ENCODE measurements at places on chromosomes 12 and 14. TPM values are rescaled to one million over a fixed set of nuclear protein-coding genes. Genes with fewer than 3 reads are reported as not detected.

The GPR65 gene
- polyA plus RNA-seq: under 0.01 TPM

- peaks cover 2% of the 10 kb centered on the region for H3K4me1 ChIP-seq
- H3K36me3 ChIP-seq: no peaks in the 10 kb centered on the region
- DNase-seq: peak; percentile 91
- peak within 1 kb of the TSS; percentile 11 for H3K27ac ChIP-seq
These were observed at the start of gene B4GALNT1 for GRCh38 chr12:57632958-57633840. B4GALNT1 (minus strand) TSS chr12:57633201; CDS start chr12:57632132, 1,069 bp downstream.

GRCh38 chr14:102915292-102916110 lies 7.0 kb upstream of the AMN start:
- H3K4me3 ChIP-seq: no peak overlapping the region
- H3K36me3 ChIP-seq: no peaks in the 10 kb centered on the region
- H3K27ac ChIP-seq: no peak overlapping the region
- no peaks in the 10 kb centered on the region for H3K27me3 ChIP-seq

The KRT76 gene
- polyA plus RNA-seq: not detected

DNA sequence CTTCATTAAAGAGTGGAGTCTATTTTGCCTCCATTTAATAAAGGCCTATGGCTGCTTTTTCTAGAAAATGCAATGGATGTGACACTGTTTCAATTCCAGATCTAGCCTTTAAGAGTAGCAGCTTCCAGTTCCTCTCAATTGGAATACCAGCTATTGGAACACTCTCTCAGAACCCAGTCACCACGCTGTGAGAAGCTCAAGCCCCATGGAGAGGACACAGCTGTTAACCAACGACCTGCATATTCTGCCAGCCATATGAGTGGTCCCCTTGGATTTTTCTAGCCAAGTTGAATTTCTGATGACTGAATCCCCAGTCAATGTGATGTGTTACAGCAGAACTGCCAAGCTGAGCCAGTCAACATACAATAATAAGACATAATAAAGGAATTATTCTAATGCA lies 131.8 kb downstream of the TMTC3 start:
- no peak overlapping the region for H3K4me3 ChIP-seq
- H3K4me1 ChIP-seq: no peaks in the 10 kb centered on the region
- H3K36me3 ChIP-seq: no peaks in the 10 kb centered on the region

DNA sequence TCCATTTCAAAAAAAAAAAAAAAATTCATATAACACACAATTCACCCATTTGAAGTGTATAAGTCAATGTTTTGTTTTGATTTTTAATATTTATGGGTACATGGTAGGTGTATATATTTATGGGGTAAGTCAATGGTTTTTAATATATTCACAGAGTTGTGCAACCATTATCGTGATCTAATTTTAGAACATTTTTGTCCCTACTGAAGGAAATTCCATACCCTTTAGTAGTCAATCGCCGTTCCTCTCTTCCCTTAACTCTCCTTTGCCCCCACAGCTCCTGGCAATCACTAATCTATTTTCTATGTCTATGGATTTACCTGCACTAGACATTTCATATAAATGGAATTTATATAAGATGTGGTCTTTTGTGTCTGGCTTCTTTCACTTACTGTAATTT lies 92.8 kb downstream of the TRAFD1 start:
- peaks cover 21% of the 10 kb centered on the region for H3K36me3 ChIP-seq
- H3K4me1 ChIP-seq: no peaks in the 10 kb centered on the region

DNA sequence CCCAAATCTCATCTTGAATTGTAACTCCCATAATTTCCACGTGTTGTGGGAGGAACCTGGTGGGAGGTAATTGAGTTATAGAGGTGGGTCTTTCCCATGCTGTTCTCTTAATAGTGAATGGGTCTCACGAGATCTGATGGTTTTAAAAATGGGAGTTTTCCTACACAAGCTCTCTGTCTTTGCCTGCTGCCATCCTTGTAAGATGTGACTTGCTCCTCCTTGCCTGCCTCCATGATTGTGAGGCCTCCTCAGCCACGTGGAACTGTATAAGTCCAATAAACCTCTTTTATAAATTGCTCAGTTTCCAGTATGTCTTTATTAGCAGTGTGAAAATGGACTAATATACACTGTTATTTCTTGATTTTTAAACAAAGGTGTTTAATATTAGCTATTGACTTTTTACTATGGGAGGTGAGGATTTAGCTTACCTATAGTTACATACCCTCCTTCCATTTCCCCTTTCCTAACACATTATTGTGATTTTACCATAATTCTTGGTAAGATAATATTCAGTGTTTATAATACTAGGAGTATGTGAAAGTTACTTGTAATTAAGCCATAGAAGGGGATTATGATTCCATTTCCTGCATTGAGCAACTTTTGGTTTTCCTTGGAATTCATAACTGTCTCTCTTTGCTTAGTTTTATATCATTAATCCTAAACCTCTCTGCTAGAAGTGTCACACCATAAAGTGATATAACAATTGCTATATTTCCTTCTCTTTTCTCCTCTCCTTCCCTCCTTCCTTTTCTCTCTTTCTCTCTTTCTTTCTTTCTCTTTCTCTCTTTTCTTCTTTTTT lies 151.0 kb upstream of the KRAS start:
- no peak overlapping the region for H3K4me3 ChIP-seq
- no peaks in the 10 kb centered on the region for H3K4me1 ChIP-seq
- no peak for DNase-seq
- H3K36me3 ChIP-seq: no peaks in the 10 kb centered on the region
- no peaks in the 10 kb centered on the region for H3K27me3 ChIP-seq

GRCh38 chr12:130787445-130788410 lies 51.3 kb downstream of the STX2 start:
- no peaks in the 10 kb centered on the region for H3K4me1 ChIP-seq
- DNase-seq: no peak
- H3K4me3 ChIP-seq: no peak overlapping the region
- no peak overlapping the region for H3K27ac ChIP-seq
- H3K27me3 ChIP-seq: no peaks in the 10 kb centered on the region

- H3K4me3 ChIP-seq: no peak overlapping the region
These were observed 172.7 kb downstream of the FOXA1 start for GRCh38 chr14:37422319-37422718.

DNA sequence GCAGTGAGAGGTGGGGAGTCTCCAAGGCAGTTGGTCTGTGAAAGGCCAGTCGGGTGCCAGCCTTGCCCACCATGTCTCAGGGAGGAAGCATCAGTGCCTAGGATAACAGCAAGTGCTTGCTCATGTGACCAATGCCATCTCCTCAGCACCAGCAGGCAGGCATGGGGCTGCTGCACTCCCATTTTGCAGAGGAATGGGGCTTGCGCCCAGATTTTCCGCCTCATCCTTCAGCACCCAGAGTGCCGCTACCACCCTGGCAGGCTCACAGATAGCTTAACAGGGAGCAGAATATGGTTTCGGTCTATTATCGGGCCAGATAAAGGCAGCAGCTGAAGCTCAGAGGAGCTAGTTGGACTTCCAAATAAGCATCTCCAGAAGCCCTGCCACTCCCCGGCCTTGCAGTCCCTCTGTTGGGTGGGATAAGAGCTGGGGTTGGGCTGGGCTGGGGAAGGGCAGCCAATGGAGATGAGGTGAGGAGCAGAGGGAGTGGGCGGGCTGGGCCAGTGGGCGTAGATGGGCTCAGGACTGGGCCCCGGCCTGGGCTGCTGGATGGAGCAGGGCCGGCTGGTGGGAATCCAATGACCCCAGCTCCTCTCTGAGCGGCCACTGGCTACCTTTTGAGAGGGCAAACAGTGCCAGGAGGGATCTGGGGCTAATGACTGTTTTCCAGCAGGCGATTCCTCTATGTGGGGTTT lies 8.4 kb upstream of the KRT80 start:
- DNase-seq: peak; percentile 89
- no peaks in the 10 kb centered on the region for H3K27me3 ChIP-seq
- no peak overlapping the region for H3K4me3 ChIP-seq

The PLEKHD1 gene
- 0.05 TPM for polyA plus RNA-seq

The HCAR1 gene
- not detected for polyA plus RNA-seq

The KRT83 gene
- not detected for polyA plus RNA-seq

DNA sequence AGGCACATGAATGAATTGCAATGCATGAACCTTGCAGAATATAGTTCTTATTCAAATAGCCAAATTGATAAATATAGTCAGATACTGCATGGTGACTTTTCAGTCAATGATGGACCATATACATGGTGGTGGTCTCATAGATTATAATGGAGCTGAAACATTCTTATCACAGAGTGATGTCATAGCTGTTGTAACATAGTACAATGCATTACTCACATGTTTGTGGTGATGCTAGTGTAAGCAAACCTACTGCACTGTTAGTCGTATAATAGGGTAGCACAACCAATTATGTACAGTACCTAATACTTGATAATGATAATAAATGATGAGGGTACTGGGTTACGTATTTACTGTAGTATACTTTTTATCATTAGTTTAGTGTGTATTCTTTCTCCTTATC lies 280.3 kb downstream of the BCAT1 start:
- no peak for DNase-seq
- no peak overlapping the region for H3K27ac ChIP-seq
- no peak overlapping the region for H3K4me3 ChIP-seq

DNA sequence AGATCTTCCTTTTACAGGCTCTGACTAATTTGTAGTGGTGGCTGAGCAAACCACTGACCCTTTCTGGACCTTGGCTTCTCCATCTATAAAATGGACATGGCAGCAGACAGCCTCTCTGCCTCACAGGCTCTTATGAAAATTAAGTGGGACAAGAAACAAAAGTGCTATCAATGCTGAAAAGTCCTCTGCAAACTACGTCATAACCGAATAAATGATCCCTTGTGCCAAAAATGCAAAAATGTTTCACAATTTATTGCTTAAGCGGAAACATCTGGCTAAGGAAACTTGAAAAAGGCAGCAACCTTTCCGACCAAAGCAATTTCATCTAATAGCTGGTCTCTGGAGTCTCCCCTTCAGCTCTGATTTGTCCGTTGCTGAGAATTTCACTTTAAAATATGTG lies 108.5 kb upstream of the PLXNC1 start:
- H3K27ac ChIP-seq: no peak overlapping the region
- H3K27me3 ChIP-seq: no peaks in the 10 kb centered on the region
- H3K36me3 ChIP-seq: no peaks in the 10 kb centered on the region
- no peak overlapping the region for H3K4me3 ChIP-seq
- no peak for DNase-seq

GRCh38 chr12:3077572-3078081 lies 448 bp downstream of the TSPAN9 start:
- H3K4me1 ChIP-seq: no peaks in the 10 kb centered on the region
- H3K27me3 ChIP-seq: no peaks in the 10 kb centered on the region
- H3K27ac ChIP-seq: peak overlapping the region; percentile 56
- peak overlapping the region; percentile 71 for H3K4me3 ChIP-seq

DNA sequence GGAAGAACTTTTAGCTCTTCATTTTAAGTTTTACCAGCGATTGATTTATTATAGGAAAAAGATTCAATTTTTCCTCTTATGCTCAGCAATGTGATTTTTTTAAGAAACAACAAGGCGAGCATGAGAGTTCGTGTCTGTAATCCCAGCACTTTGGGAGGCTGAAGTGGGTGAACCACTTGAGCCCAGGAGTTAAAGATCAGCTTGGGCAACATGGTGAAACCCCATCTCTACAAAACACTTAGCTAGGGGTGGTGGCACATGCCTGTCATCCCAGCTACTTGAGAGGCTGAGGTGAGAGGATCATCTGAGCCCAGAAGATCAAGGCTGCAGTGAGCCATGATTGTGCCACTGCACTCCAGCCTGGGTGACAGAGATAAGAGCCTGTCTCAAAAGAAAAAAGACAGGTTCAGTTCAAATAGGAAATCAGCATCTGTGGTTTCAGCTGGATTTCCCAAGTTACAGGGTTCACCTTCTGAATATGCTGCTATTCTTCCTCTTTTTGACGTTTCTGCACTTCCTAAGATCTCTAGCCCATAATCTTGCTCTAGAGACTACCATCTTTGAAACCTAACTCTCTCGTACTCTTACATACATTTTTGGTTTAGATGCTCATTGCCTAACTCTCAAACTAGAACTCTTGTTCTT lies 274.7 kb downstream of the SEC23A start:
- H3K36me3 ChIP-seq: no peaks in the 10 kb centered on the region
- H3K27ac ChIP-seq: no peak overlapping the region
- no peak overlapping the region for H3K4me3 ChIP-seq
- H3K4me1 ChIP-seq: no peaks in the 10 kb centered on the region
- H3K27me3 ChIP-seq: no peaks in the 10 kb centered on the region
- DNase-seq: no peak

- H3K4me1 ChIP-seq: no peaks in the 10 kb centered on the region
- peak overlapping the region; percentile 29 for H3K27ac ChIP-seq
- no peaks in the 10 kb centered on the region for H3K36me3 ChIP-seq
- peak overlapping the region; percentile 74 for H3K4me3 ChIP-seq
- no peak for DNase-seq
These were observed 18.5 kb downstream of the HPD start for GRCh38 chr12:121839993-121840761.

GRCh38 chr12:1590221-1590979 lies 4.0 kb downstream of the FBXL14 start:
- H3K36me3 ChIP-seq: peaks cover 10% of the 10 kb centered on the region
- H3K27me3 ChIP-seq: no peaks in the 10 kb centered on the region
- DNase-seq: no peak
- peaks cover 31% of the 10 kb centered on the region for H3K4me1 ChIP-seq
- H3K27ac ChIP-seq: peak overlapping the region; percentile 38
- 0 out of 2 replicates have a peak overlapping the region, but pooled peaks have one; percentile 25 for H3K4me3 ChIP-seq

GRCh38 chr12:105993766-105994555 lies 144.8 kb downstream of the NUAK1 start:
- no peaks in the 10 kb centered on the region for H3K36me3 ChIP-seq
- H3K27me3 ChIP-seq: no peaks in the 10 kb centered on the region
- H3K4me3 ChIP-seq: no peak overlapping the region
- no peak overlapping the region for H3K27ac ChIP-seq
- H3K4me1 ChIP-seq: no peaks in the 10 kb centered on the region

DNA sequence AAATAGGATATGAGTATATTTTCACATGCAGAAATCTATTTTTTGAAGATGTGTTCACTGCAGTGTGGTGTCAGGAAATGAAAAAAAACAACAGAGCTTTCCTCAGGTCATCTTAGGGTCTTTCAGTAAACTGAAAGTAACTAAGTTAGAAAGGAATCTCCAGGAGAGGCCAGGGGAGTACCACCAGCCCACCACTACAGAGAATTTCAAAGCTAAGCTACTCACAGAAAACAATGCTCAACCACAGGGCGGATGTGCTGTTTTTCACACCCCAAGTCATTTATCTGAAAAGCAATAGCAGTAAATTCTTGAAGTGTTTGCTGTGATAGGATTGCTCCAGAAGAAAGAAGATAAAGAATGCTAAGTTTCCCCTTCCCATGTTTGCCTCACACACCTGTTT lies 79.0 kb downstream of the IFNG start:
- H3K36me3 ChIP-seq: no peaks in the 10 kb centered on the region
- H3K4me1 ChIP-seq: no peaks in the 10 kb centered on the region
- H3K27ac ChIP-seq: no peak overlapping the region
- H3K27me3 ChIP-seq: no peaks in the 10 kb centered on the region

DNA sequence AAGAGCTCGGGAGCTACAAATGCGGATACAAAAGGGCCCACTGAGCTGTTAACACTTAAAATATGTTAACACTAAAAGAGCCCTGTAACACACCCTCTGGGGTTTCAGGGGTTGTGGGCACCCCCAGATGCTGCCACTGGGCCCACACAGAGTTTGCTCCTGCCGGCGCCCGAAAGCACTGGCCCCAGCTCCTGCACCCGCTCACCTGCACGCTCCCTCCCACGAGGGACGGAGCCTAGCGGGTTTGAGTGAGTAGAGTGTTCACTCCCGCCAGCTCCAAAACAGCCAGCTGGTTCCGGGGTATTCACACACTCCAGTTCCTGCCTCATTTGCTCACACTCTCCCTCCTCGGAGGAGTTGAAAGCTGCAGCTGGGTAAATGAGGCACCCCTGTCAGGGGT lies 357.7 kb downstream of the ETNK1 start:
- no peaks in the 10 kb centered on the region for H3K36me3 ChIP-seq
- no peaks in the 10 kb centered on the region for H3K27me3 ChIP-seq
- H3K4me1 ChIP-seq: no peaks in the 10 kb centered on the region
- no peak for DNase-seq
- no peak overlapping the region for H3K4me3 ChIP-seq

Data from SK-N-SH (cell line).